Central memory CD4-positive, alpha-beta T cell (primary cell): ENCODE measurements at places on chromosomes 13 and 19.

DNA sequence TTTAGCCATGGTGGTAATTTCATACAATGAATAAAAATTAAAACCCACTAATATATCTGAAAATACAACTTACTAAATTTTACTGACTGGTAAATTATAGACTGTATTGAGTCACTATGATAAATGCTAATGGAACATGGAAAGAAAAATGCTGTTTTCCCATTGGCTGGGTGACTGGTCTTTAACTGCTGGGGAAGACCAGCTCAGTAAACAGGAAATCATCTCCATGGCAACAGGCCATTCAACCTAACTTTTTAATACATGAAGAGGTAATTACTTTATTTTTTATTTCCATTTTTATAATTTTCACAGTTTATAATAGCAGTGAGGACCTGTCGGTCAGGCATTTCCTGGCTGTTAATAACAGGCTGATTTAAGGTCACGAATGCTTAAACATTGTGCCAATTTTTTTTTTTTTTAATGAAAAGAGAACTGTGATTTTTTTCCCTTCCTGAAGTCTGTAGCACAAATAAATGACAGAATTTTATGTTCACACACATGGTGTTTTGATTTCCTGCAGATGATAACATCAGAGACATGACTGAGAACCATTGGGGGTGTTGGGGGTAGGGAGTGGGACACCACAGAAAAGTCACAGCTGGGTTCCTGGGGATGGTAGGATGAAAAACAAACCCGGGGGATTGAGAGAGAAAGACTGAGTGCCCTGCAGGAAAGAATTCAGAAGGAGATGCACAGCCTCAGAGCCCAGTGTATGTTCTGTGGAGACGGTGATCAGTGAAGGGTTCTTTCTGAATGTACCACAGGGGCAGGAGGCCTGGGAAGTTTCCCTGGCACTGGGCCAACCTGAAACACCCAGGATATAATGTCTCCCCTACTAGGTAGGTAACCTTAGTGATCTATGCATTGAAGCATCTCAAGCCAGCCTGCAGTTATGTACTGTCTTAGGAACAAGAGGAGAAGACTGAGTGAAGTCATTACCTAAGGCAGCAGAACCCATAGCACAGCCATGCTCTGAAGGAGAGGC lies 297.1 kb downstream of the COG6 start:
- DNase-seq, result no peak

DNA sequence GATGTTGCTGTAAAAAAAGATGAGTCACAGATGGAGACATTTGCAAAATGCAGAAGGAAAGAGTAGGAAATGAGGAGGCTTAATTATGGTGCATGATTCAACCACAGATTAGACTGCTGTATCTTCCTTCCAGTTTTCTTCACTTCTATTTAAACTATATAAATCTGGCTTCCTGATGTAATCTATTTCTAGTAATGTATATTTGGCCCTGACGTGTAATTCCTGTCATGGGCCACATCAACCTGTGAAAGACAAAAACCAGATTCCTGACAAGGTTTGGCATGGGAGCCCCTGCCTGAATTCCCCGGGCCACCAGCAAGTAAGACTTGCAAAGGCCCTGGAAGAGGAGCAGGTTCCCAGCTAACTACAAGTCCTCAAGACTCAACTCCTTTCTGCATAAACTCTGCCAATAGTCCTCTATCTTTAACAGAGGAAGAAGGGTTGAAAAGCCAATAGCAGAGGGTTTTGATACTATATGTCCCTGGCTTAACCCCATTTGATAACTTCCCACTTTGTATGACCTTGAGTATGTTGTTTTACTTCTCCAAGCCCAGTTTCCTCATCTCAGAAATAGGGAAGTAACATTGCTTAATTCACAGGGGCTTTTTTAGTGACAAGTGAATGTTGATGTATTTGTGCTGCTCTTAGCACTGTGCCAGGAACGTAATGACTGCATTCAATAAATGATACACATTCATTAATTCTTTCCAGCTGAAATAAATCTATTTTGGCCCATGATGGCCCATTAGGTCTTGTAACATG lies 172.7 kb downstream of the SPRY2 start:
- no peak for DNase-seq

DNA sequence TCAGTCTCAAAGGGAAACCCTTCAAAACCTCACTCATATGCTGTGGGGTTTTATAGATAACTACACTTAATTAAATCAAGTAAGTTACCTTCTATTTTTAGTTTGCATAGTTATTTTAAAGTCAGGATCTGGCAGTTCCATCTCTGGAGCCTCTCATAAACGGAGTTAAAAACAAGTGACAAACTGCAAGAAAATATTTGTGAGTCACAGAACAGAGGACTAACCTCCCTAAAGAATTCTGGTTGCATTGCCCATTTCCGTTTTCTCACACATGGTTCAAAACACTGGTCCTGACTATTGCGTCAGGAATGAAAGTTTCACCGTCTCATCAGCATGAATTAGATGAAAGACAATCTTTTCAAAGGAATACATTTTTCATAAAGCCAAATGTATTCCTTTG lies 10.6 kb downstream of the RXFP2 start:
- DNase-seq, result no peak

DNA sequence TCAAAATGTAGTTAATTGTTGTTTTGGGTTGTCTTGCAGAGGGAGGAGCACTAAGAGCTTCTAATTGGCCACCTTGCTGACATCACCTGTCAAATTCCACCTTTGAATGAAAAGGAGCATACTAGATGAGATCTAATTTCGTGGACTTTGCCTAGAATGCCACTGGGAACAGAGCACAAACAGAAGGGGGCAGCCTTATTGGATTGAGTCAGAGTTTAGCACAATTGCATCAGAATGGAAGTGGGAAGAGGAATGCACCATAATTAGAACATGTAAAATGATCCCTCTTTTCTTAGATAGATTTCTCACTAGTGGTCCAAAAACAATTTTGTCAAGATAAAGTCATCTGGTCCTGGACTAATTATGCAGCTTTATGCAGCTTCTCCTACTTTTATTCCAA lies 1552.2 kb downstream of the PCDH9 start:
- no peak for DNase-seq

GRCh38 chr13:23570099-23570920 lies at the start of gene TNFRSF19:
TNFRSF19 (plus strand) TSS chr13:23570412; CDS start chr13:23590184, 19,772 bp downstream.
- DNase-seq, result no peak

DNA sequence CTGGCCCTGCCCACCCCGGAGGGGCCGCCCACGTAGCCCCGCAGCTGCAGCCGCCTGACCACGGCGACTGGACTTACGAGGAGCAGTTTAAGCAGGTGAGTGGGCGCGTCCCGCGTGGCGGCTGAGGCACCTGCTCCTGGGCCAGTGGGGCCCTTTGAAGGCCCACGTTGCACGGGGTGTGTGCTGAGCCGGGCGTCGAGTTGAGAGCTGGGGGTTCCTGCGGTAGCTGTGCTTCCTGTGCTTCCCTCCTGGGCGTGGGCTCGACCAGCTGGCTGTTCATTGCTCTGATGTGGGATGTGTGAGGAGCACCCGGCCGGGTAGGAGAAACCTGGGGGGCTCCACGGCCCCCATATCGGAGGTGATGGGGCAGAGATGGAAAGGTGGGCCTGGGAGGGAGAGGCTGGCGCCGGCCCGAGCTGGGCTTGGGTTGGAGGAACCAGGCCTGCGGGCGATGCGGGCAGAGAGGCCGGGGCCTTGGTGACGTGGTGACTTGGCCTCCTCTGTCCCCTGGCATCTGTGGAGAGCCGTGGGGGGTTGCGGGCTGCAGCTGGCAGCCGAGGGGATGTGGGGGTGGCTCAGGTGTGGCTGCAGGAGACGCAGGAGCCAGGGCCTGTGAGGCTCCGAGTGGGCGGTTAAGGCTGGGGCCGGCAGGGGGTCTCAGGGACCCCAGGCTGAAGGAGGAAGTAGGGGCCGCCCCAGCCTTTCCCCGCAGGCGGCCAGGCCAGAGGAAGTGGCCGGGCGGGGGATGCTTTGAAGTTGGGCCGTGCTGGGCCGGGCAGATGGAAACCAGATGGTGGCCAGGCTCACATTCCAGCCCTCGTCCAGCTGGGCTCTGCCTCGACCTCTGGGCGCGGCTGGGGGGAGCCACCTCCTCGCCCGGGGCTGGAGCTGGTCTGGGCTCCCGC lies 7.1 kb downstream of the ARID3A start:
- no peak for DNase-seq

- no peak for DNase-seq
Observed at GRCh38 chr13:81987159-81987558, 1646.2 kb upstream of the SPRY2 start.

DNA sequence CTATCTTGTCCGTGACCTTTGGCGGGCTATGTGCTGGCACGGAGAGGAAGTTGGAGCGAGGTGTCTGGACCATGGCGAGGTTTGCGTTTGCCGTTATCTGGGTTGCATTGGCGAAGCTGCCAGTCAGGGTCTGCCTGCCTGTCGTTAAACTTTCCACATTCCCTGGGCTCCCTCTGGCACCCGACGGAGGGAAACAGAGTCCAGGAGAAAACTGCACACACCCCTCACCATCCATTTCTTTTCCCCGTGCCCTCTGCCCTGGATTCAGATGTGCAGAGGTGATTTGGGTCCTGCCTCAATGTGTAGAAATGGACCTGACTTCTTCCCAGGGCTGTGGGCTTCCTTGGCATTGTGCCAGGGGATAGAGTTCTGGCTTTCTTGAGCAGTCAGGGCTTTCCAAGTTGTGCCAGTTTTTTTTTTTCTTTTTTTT lies 142.4 kb downstream of the URI1 start:
- DNase-seq, result no peak

GRCh38 chr19:6006896-6007295 lies 29.0 kb upstream of the RANBP3 start:
- DNase-seq, result no peak

- DNase-seq, result no peak
Observed at GRCh38 chr13:41641961-41642360, 184.6 kb downstream of the RGCC start.

GRCh38 chr13:111330066-111330610 lies 9.7 kb downstream of the TEX29 start:
- DNase-seq, result no peak

GRCh38 chr19:29841559-29842367 lies 30.0 kb downstream of the CCNE1 start:
- no peak for DNase-seq

DNA sequence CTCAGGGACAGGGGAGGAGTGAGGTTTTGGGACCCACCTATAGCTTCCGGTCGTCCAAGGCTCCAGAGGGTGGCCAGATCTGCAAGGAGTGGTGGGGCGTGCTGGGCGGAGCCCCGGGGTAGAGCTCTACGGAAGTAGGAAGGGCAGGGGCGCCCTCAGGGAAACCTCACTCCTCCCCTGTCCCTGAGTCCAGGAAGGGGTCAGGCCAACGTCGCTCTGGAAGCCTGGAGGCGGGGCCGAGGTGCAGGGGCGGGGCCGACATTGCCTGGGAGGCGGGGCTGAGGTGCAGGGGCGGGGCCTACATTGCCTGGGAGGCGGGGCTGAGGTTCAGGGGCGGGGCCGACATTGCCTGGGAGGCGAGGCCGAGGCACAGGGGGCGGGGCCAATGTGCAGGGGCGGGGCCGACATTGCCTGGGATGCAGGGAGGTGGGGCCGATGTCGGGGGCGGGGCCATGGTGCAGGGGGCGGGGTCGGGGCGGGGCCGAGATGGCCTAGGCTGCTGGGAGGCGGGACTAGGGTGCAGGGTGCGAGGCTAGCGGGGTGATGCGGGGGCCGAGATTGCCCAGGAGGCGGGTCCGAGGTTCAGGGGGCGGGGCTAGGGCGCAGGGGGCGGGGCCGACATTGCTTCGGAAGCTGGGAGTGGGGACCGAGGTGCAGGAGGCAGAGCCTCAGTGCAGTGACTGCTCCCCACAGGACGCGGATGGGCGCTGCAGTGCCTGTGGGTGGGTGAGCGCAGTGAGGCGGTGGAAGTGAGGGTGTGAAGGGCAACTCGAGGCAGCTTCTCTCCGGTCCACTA lies 4.9 kb upstream of the PALM start:
- peak; percentile 39 for DNase-seq

- no peak for DNase-seq
Observed at GRCh38 chr13:36431204-36432105, 840 bp upstream of the CCNA1 start.

- no peak for DNase-seq
Observed at GRCh38 chr19:12574036-12574435, 22.8 kb upstream of the ZNF564 start.

DNA sequence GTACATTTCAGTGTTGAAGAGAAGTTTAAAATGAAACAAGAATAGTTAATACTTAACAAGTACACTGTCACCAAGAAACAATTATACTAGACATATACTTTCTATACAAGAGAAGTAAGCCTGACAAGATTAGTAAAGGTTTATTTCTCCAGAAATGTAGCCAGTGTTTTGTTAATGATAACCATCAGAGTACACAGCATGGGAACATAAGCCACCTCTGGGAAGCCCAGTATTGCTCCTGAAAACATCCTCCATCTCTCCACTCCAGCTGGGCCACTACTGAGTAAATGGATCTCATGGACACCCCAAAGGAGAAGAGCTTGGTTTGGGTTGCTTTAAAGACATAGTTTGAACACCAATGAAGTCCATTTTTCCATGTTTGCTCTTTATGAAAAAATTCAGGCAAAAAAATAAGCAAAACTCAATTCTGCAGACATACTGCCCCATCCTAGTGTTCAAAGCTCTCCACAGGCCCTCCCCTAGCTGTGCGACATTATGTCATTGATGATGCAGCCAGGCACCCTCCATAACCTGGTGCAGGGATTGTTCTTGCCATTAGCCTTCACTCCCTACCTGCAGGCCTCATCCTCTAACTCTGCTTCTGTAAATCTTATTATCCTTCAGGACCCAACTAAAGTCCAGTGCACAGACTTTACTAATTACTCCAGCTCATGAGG lies 61.9 kb downstream of the LHFPL6 start:
- no peak for DNase-seq

DNA sequence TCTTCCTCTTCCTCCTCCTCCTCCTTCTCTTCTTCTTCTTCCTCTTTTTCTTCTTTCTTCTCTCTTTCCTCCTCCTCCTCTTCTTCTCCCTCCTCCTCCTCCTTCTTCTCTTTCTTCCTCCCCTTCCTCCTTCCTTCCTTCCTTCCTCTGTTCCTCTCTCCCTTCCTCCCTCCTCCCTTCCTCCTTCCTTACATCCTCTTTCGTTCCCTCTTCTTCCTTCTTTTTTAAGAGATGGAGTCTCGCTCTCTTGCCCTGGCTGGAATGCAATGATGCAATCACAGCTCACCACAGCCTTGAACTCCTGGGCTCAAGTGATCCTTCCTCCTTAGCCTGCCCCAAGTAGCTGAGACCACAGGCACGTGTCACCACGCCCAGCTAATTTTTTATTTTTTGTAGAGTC lies 13.2 kb downstream of the EHD2 start:
- DNase-seq, result no peak

DNA sequence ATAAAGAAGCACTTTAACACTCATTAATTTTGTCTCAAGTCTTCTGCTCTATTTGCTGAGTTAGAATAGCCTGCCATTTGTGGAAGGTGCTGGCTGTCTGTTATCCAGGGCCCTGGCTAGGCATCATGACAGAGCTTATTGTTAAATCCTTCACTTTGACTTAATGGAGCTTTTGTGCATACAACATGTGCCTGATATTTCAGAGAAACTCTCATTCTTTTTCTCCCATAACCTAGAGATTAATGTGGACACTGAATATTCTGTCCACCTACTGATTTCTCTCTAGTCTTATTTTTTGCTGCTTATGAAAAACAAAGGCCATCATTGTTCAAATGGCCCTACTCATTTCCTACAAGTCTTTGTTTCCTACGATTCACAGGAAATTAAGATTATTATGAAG lies 383.1 kb upstream of the HTR2A start:
- no peak for DNase-seq
